ENCODE measurements at places on chromosomes 4 and X. TPM values are rescaled to one million over a fixed set of nuclear protein-coding genes. Genes with fewer than 3 reads are reported as not detected.

DNA sequence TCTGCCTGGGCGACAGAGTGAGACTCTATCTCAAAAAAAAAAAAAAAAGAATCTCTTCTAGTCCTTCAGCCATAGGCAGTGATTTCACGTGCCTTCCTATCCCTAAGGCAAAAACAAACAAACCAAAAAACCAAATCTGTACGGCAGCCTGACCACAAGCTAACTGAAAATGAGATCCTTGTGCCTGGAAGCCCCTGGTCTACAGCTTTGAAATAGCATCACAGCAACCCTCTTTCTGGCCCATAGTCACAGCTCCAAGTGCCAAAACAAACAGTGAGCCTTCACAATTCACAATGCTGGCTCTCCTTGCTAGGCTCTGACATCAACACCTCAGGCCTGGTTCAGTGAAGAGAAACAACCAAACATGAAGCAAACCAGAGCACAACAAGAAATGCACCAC, 46.1 kb downstream of the TMEM150C start:
- DNase-seq = peak; percentile 26

GRCh38 chrX:13430136-13430827, 110.4 kb upstream of the ATXN3L start:
- DNase-seq = no peak

- DNase-seq = no peak
Measured at GRCh38 chr4:107348188-107349050, 312.3 kb upstream of the DKK2 start.

DNA sequence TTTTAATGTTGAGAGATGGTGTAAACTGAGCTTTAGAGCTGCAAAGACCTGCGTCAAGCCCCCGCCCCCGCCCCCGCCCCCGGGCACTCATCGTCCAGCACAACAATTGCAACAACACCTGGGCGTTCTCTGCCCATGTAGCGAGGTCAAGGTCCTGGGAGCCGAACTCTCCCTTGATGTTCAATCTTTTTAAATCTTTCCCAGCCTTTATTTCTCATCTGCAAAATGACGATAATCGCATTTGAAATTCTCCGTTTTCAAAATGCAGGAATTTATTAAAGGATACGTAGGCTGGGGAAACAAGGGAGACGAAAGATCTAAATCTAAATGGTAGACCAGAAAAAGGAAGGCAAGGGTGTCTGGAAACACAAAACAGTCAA, 648 bp upstream of the MSMO1 start:
- no peak for DNase-seq

CSN1S1 gene
- polyA plus RNA-seq = not detected

GSTCD gene
- polyA plus RNA-seq = 7.5 TPM

FAM47A gene
- polyA plus RNA-seq = 0.13 TPM

Measured in hindlimb muscle (tissue), 1 donor.